Substantia nigra (tissue), 51 donors: ENCODE measurements at places on chromosomes 6 and 20.

DNA sequence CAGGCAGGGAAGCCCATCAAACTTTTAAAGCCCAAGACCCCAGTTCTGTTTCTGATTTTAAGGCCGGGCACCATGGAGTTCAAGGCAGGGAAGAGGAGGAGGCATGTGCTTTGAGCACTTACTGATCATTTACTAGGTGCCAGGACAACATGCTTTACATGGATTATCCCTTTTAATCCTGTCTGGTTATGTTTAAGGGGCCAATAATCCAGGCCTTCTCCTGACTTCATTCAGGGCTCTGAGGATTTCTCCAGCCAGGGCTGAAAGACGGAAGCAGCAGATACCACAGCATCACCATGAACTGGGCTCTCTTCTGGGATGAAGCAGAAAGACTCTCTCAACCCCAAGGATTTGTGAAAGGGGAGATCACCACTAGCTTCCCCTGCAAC, 4.1 kb downstream of the CCND3 start:
- no peak for DNase-seq

GRCh38 chr6:35083507-35083906, 57.6 kb downstream of the TCP11 start:
- no peak for DNase-seq

DNA sequence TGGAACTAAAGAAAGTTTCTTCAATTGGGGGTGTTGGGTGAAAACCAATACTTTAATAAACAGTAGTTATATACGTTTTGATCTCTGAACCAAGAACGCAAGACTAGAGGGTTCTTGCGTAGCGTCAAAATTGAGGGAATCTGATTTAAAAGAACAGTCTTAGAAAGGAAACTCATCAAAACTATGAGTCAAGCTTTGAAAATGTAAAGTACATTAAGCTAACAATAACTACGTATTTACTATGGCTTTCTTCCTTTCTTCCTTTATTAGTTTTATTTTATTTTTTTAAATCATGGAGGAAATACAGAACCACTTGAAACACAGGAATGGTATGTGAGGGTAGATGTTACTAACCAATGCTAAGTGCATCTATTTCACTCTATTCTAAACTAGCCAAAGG, 287.0 kb upstream of the RSPO3 start:
- no peak for DNase-seq

DNA sequence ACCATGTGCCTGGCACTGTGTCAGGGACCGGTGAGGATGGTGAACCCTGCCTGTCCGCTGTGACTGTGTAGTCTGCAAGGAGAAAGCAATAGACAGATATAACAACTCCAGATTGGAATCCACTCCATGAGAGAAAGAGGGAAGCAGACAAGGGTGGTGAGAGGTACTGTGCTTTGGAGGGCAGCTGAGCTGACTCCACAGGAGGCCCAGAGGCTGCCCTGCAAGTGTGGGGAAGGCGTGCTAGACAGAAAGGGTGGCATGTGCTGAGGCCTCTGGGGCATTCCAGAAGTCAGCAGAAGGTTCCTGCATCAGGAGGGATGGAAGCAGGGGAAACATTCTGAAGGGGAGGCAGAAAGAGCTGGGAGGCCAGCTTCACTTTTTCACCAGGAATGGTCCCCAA, 39.3 kb upstream of the APCDD1L start:
- no peak for DNase-seq

DNA sequence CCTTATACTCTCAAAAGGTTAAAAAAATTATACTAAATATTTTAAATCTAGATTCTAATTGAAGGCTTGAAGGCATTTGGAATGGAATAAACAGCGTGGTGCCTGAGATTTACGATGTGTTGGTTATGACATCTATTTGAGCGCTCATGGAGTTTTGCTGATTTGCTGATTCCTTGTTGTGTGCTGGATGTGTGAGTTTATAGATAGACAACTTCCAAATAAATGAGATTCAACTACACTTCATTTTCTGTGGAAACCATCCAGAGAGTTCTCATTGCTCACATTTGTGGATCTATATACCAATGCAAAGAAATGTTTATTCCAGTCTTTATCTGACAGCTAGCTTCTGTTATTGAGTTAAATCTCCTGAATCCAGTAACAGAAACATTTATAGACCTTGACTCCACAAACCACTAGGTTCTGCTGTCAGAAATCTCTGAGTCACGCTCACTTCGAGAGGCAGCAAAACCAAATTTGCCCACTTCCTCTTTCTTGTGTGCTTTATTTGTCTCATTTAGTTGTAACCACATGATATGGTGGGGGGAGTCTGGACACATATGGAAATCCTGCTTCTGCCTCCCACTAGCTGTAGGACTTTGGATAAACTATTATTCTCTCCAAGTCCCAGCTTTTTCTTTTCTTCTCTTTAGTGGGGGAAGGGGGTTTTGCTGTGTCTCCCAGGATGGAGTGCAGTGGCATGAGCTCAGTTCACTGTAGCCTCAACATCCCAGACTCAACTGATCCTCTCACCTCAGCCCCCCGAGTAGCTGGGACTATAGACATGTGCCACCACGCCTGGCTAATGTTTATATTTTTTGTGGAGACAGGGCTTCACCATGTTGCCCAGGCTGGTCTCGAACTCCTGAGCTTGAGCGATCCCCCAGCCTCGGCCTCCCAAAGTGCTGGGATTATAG, 54.5 kb downstream of the IPCEF1 start:
- peak; percentile 16 for DNase-seq

DNA sequence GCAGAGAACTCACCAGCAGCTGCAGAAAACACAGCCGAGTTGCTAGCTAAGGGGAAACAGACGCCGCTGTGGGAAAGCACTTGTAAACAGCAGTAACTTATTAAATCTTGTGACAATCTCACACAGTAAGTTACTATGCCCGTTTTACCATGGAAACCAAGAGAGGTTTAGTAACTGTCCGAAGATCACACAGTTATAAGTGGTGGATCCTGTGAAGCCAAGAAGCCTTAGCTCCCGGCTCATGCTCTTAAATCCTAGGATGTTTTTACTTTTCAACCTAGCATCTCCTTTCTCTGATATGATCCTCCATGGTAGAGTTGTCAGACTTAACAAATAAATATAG, 1.5 kb upstream of the SULF2 start:
- DNase-seq, result no peak

DNA sequence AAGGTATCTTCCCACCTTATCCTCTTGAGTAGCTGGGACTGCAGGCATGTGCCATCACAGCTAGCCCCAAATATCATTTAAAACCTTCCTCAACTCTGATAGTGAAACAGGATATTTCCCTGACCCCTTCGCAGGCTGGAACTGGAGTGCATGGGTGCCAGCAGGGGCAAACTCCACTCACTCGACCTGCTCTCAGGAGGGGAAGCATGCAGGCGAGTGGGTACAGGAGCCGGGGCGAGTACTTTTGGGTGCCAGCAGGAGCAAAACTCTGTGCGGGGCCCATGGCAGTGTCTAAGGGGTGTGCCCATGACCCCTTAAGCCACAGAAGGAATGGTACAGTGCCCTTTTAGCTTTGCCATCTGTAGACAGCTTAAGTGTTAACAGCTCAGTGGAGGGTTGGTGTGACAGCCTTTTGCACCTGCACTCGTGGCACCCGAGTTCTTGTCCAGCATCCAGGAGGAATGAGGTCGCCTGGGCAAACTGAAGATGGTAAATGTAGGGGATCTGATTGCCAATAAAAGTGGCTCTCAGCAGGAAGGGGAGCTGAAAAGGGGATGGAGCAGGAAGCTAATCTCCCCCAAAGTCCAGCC, 155.1 kb downstream of the CDK19 start:
- no peak for DNase-seq
